ENCODE measurements at places on chromosomes 1 and 21.

DNA sequence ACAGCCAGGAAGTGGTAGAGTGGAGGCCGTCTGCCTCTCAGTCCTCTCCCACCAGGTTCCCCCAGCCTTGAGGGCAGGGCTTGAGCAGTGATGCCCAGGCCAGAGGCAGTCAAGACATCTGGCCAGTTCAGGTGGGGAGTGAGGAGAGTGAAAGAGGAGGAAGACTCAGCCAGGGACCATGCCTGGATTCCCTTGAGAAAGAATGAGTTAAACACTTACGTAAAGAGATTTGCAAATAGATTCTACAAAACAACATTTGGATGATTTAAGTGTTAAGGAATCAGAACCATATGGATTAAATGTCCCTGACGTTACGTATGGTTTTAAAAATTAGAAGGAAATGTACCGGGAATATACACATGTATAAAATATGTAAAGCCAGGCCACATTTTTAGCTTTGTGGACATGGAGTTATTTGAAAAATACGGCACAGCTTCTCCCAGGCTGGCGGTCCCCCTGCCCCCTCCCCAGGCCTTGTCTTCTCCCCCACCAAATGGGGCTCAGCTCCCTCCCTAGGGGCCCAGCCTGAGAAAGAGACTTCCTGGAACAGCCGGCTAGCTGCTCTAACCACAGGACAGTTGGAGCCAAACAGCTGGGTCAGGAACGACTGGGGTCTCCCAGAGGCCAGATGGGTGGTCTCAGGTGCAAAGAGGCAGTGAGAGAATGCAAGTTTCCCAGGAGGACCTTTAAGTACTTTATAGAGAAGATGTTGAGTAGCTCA, 188.3 kb upstream of the EDN2 start:
- no peak for DNase-seq

DNA sequence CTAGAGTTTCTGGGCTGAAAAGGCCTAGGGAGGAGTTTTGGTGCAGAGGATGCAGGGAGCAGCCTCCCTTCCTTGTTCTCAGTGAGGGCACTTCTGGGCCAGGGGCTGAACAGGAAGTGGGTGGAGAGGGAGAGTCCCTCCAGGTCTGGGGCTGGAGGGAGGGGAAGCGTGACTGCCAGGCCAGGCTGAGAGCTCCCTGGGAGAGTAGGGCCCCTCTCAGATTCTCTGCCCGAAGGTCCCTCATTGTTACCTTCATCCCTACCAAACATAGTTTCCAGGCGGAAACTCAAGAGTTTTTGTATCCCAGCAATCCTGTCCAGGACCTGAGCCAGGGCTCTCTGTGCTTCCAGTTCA, 36.8 kb downstream of the CITED4 start:
- DNase-seq: no peak

- no peak for DNase-seq
Measured at GRCh38 chr1:12130466-12131130, 36.2 kb upstream of the TNFRSF1B start.

DNA sequence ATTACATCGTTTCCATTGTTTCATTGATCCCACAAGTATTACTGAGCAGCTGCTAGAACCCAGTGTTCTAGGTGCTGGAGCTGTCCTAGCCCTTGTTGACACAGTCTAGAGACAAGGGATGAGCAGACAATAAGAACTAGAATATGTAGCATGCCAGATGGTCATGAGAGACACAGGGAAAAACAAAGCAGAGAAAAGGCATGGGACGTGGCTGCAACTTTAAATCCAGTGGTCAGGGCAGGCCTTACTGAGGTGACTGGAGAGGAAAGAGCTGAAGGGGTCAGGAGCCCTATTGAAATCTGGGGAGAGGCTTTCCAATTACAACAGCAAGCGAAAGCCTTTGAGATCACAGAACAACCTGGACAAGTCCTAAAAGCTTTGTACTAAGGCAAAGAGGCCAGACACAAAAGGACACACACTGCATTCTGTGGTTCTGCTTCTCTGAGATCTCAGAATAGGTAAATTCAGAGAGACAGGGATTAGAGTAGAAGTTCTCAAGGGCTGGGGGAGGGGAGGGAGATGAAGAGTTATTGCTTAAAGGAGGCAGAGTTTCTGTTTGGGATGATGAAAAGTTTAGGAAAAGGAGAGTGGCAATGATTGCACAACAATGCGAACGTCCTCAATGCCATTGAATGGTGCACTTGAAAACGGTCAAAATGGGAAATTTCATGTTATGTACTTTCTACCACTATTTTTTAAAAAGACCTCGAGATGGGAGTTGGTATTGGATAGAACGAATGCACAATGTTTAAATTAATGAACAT, 467.4 kb upstream of the VAMP3 start:
- no peak for DNase-seq

DNA sequence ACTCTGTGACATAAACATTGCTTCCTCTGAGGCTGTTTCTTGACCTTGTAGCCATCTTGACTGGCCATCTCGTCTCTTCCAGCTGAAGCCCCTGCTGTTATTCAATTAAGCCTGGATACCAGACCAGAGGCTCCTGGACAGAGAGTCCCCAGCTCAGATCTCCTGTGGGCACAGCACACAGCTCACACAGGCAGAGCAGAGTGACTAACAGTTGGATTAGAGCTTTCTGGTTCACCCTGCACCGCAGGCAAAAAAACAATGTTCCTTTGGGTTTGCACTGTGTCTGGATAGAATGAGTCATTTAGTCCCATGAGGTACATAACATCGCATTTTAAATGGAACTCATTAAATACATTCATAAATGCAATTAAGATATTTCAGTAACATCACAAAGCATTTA, 33.4 kb upstream of the USH2A start:
- DNase-seq: no peak

- no peak for DNase-seq
Measured at GRCh38 chr1:232393444-232394146, 236.3 kb downstream of the SIPA1L2 start.

- no peak for DNase-seq
Measured at GRCh38 chr1:181396811-181397210, 86.5 kb upstream of the CACNA1E start.

DNA sequence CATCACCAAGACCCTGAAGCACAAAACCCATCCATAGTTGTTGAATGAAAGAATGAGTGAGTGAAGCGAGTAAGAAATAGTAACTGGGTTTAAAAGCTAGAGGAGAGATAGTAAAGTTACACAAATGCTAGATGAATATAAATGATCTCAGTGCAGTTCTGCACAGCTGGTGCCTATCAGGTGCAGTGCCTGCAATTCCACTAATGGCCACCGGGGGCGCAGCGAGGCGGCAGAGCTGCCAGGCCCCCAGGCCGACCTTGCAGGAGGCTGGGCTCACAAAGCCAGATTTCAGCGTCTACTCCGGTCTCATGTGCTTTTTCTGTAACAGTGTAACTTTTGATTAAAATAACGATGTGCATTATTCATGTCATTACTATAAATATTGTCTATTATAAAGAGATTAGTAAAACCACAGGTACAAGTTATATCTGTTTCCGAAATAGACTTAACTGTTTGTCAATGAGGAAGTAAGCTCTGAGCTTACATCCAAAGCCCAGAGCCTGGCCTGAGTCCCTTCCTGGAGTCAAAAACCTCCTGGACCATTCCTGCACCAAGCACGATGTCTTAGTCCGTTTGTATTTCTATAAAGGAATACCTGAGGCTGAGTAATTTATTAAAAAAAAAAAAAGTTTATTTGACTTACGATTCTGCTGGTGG, 477.6 kb downstream of the NPHP4 start:
- peak; percentile 70 for DNase-seq

- no peak for DNase-seq
Measured at GRCh38 chr1:177825276-177825901, 144.5 kb downstream of the SEC16B start.

DNA sequence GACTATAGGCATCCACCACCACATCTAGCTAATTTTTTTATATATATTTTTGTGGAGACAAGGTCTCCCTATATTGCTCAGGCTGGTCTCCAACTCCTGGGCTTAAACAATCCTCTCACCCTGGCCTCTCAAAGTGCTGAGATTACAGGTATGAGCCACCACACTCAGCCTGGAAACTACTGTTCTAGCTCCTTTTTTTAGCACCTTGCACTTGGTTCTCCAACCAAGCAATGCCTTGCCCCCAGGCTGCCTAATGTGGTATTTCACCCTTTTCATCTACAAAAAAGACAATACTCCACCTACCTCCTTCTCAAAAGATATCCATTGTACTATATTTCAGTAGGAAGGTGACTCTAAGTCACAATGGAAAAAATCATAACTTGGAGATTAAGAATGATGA, 6.7 kb downstream of the ARNT start:
- DNase-seq: no peak
